ENCODE measurements at places on chromosomes 12 and 14. TPM values are rescaled to one million over a fixed set of nuclear protein-coding genes. Genes with fewer than 3 reads are reported as not detected.

- no peaks in the 10 kb centered on the region for H3K36me3 ChIP-seq
- no peaks in the 10 kb centered on the region for H3K27me3 ChIP-seq
- no peak overlapping the region for H3K4me3 ChIP-seq
- DNase-seq: peak; percentile 27
- H3K27ac ChIP-seq: no peak overlapping the region
These were observed 82.6 kb upstream of the TRAF3 start for GRCh38 chr14:102694530-102695166.

- no peak overlapping the region for H3K27ac ChIP-seq
- DNase-seq: no peak
- H3K27me3 ChIP-seq: peaks cover 7% of the 10 kb centered on the region
- H3K36me3 ChIP-seq: no peaks in the 10 kb centered on the region
- peaks cover 12% of the 10 kb centered on the region for H3K4me1 ChIP-seq
These were observed 1.5 kb upstream of the CDKL1 start for GRCh38 chr14:50398189-50398580.

DNA sequence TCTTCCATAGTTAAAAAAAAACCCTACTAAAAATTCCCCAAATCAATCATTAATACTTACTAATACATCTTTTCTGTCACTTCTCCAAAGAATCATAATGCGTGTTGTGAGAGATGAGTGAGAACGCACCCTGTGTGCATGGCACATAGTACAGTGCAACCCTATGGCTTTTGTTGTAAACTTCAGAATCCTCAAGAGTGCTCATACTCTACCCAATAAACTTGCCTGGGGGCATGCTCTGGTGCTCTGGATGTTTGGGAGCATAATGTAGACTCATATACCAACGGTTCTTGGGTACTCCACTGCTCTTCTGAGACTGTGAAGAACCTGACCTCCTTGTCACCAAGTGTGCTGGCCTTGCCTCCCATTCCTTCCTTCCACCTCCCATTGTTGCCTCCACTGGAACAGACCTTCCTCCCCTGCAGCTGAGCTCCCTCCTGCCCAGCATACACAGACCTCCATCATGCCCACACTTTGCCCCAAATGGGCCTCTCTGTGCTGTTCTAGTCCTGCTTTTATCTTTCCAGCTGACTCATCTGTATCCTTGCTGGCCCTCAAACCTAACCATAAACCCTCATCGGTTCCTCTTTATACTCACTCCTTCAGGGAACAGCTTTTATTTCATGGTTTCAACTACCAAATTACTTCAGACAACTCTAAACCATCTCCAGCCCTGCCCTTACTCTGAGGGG lies 8.9 kb downstream of the DCP1B start:
- peaks cover 37% of the 10 kb centered on the region for H3K36me3 ChIP-seq
- no peaks in the 10 kb centered on the region for H3K27me3 ChIP-seq
- no peak overlapping the region for H3K27ac ChIP-seq
- peak overlapping the region; percentile 16 for H3K4me3 ChIP-seq
- H3K4me1 ChIP-seq: peaks cover 44% of the 10 kb centered on the region

DNA sequence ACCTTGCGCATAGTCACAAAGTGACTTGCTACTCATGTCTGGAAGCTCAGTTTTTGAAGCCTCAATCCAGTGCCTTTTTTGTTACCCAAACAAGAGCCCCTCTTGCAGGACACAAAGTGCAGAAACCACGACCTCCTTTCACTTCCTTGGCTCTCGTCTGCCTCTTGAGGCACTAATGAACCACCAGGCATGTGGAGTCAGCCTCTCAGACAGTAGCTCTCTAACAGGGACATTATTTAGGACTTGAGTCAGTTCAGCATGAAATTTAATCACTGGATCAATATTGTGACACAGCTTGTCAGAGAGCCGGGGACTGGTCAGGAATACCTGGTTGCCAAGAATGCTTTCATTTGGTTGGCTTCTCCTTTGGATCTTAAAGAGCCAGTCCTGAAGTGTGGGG lies 46.7 kb downstream of the HSPB8 start:
- no peaks in the 10 kb centered on the region for H3K4me1 ChIP-seq
- no peaks in the 10 kb centered on the region for H3K36me3 ChIP-seq
- no peak overlapping the region for H3K4me3 ChIP-seq
- no peak for DNase-seq

GRCh38 chr12:122895704-122896636 lies at the start of gene VPS37B:
Gene VPS37B, minus strand, starts transcription at chr12:122896124. Its CDS starts 62 bp downstream, at chr12:122896062.
- peak within 1 kb of the TSS; percentile 88 for H3K4me3 ChIP-seq
- peaks cover 81% of the 10 kb centered on the region for H3K4me1 ChIP-seq

DNA sequence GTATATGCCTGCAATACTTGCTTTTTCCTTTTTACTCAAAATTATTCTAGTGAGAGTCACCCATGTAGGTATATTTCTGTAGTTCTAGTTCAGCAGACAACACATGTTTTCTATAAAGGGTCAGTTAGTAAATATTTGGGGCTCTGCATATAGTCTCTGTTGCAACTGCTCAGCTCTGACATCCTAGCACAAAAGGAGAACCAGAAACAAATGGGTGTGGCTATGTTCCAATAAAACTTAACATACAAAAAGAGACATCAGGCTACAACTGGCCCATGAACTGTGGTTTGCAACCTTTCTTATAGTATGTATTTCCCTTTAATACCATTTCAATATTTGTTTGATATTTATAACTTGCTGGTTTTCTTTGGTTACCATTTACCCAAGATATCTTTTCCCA lies 11.9 kb downstream of the NT5DC3 start:
- no peak overlapping the region for H3K4me3 ChIP-seq
- H3K36me3 ChIP-seq: no peaks in the 10 kb centered on the region
- H3K27ac ChIP-seq: no peak overlapping the region
- H3K4me1 ChIP-seq: no peaks in the 10 kb centered on the region
- DNase-seq: no peak

DNA sequence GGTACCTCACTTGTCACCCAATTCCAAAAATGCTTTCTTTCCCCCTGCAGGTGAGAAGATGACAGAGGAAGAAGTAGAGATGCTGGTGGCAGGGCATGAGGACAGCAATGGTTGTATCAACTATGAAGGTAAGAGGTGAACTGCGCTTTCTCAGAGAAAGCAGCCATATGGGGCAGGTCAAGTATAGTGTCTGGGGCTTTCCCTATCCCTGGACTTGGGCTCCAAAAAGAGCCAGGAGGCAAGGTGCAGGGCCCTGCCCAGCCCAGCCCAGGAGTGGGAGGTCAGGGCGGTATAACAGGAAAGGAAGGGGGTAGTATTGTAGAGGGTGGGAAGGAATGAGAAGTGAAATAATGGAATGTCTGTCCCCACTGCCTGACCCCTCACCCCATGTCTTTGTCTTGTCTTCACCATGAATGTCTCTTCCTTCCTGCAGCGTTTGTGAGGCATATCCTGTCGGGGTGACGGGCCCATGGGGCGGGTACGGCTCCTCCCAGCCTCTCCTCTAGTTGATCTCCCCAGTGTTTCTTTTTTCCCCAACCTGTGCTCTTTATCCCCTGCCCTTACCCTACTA lies 2.1 kb downstream of the MYL6 start:
- H3K27ac ChIP-seq: peak overlapping the region; percentile 95
- no peaks in the 10 kb centered on the region for H3K27me3 ChIP-seq
- peak; percentile 67 for DNase-seq
- peaks cover 51% of the 10 kb centered on the region for H3K36me3 ChIP-seq
- peaks cover 46% of the 10 kb centered on the region for H3K4me1 ChIP-seq

DNA sequence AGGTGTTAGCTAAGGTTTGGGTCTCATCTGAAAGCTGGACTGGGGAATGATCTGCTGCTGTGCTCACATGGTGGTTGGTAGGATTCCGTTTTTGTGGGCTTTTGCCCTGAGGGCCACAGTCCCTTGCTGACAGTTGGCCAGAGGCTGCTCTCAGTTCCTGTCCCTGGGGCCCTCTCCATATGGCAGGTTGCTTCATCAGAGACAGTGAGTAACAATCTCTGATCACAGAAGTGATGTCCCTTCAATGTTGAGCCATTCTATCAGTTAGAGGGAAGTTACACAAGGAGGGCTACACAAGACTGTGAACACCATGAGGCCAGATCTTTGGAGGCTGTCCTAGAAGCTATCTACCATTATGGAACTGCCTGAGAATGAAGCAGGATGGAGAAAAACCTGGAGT lies 137.2 kb downstream of the AACS start:
- no peaks in the 10 kb centered on the region for H3K4me1 ChIP-seq
- no peaks in the 10 kb centered on the region for H3K36me3 ChIP-seq
- no peak overlapping the region for H3K27ac ChIP-seq
- H3K4me3 ChIP-seq: no peak overlapping the region

DNA sequence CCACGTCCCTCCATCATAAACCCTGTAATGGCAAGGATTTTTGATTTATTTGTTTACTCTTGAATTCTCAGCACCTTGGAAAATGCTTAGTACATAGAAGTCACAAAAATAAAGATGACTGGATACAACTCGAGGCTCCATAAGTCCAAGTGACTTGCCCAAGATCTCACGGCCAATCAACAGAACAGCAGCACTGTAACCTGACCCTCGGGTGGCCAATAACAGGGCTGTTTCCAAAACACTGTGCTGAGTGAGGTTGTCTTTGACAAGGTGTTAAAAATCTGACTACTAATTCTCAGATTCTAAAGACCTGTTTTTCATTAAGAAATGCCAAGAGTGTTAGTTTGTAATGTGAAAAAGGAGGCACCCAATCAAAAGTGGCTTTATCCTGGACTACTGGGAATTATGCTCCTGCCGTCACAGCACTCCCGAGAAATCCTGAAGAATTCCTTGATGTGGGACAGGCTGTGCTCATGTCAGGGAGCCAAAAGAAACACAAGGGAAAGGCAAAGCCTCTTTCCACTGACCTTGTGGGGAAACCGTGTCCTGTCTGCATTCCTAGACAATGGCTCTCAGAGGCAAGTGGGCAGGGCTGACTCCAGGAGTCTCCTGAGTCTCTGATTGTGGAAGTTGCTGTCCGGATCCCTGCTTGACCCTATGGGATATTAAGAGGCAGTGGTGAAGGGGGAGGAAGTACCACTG lies 204.7 kb upstream of the PELI2 start:
- H3K4me1 ChIP-seq: no peaks in the 10 kb centered on the region
- no peaks in the 10 kb centered on the region for H3K36me3 ChIP-seq
- DNase-seq: no peak

GRCh38 chr14:55448141-55448614 lies 7.8 kb upstream of the TBPL2 start:
- no peak for DNase-seq
- H3K4me3 ChIP-seq: no peak overlapping the region
- H3K27me3 ChIP-seq: no peaks in the 10 kb centered on the region
- no peak overlapping the region for H3K27ac ChIP-seq
- no peaks in the 10 kb centered on the region for H3K4me1 ChIP-seq

GRCh38 chr12:94240171-94240570 lies 91.8 kb downstream of the PLXNC1 start:
- H3K4me3 ChIP-seq: no peak overlapping the region
- peaks cover 2% of the 10 kb centered on the region for H3K36me3 ChIP-seq
- no peaks in the 10 kb centered on the region for H3K27me3 ChIP-seq
- no peak overlapping the region for H3K27ac ChIP-seq
- H3K4me1 ChIP-seq: peaks cover 8% of the 10 kb centered on the region

- no peak overlapping the region for H3K27ac ChIP-seq
- no peaks in the 10 kb centered on the region for H3K27me3 ChIP-seq
These were observed 95.2 kb upstream of the TBX3 start for GRCh38 chr12:114779186-114779585.

GRCh38 chr12:89433634-89434033 lies 81.3 kb upstream of the DUSP6 start:
- H3K36me3 ChIP-seq: peaks cover 3% of the 10 kb centered on the region
- no peak overlapping the region for H3K4me3 ChIP-seq
- no peak for DNase-seq
- no peaks in the 10 kb centered on the region for H3K27me3 ChIP-seq
- peaks cover 15% of the 10 kb centered on the region for H3K4me1 ChIP-seq

The DENND5B gene
- total RNA-seq: 0.76 TPM

The SCNN1A gene
- 0.86 TPM for total RNA-seq

The LGR5 gene
- total RNA-seq: not detected

The PSMB11 gene
- total RNA-seq: not detected

The ENTPD5 gene
- total RNA-seq: 8.0 TPM

The INHBE gene
- not detected for total RNA-seq

All from CD4-positive, CD25-positive, alpha-beta regulatory T cell (primary cell).